Suppressor macrophage (primary cell): ENCODE measurements at places on chromosomes 4 and X.

DNA sequence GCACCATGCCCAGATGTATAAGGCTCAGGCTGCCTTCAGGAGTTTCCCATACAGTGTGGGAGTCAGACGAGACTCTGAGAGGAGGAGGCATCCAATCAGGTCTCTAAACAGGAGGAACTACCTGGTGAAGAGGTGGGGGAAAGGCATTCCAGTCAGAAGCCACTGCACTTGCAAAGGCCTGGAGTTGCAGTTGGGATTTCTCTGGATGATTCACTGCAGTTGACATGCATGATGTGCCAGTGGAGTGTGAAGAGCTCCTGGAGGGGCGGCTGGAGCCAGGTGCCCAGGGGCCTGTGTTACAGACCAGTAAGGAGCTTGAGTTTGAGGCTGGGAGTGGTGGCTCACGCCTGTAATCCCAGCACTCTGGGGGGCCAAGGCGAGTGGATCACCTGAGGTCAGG lies 339.1 kb downstream of the ARHGAP10 start:
- DNase-seq = no peak

- DNase-seq = no peak
Measured at GRCh38 chr4:19230906-19231545, 1020.7 kb upstream of the SLIT2 start.

DNA sequence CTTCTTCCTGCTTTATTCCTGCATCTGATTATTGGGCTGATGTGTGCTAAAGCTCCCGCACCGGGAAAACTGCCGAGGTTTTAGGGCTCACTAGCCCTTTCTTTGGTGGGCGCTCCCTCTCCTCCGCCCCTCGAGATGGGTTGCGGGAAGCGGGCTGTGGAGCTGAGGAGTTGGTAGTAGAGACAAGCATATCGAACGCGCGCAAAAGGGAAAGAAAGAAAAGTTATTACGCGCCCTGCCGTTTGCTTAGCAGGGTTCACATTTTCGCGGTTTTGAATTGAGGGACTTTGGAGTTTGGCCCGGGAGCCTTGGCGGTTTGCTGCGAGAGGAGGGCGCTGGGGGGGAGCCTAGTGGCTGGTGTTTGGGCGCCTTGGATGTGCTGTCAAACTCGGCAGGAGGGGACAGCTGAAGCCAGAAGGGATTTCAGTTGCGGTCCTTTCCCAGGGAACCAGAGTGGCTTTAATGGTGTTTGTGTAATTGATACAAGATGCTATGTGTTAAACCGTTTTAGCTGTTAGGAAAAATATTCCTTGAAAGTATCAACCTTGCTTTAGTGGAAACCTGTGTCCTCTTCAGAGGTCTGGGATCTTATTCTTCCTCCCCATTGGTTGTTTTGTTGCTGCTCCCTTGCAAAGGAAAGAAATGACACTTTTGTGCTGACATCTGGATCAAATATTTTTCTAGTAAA lies 1.1 kb downstream of the GAB1 start:
- DNase-seq = peak; percentile 50

GRCh38 chr4:158176776-158177175 lies 4.0 kb upstream of the GASK1B start:
- no peak for DNase-seq

GRCh38 chr4:54806351-54806750 lies 148.6 kb downstream of the KIT start:
- no peak for DNase-seq

GRCh38 chr4:6984612-6985425 lies 58.4 kb upstream of the TADA2B start:
- no peak for DNase-seq

DNA sequence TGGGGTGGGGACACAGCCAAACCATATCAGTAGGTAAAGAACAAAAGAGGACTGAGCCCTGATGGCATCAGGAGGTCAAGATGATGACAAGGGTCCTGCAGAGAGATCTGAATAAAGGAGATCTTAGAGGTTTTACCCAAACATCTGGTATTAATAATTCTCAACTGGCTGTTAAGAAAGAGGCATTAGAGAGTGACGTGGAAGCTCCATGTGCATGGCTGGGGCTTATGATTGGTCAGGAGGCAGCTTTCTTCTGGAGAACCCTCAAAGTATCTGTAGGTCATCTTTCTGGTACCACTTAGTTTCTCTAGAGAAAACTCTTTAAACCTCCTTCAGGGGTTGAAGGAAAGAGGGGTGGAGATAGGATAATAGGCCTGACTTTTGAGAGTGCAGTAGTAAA lies 18.7 kb downstream of the MGST2 start:
- no peak for DNase-seq

GRCh38 chr4:37197899-37198298 lies 46.6 kb upstream of the NWD2 start:
- DNase-seq = peak; percentile 3

DNA sequence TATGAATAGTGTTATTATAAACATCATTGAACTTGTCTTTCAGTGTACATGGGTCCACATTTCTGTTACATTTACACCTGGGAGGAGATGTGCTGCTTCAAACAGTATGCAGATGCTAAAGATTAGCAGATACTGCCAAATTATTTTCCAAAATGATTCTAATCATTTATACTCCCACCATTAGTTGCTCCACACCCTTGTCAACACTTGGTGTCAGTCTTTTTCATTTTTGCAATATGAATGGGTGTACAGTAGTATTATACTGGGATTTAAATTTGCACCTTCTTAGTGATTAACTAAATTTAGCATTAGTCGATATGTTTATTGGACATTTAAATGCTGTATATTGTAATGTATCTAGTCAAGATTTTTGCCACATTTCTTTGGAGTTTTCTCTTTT lies 131.6 kb upstream of the GRID2 start:
- DNase-seq = no peak

GRCh38 chr4:579543-580175 lies 3.6 kb upstream of the TMEM271 start:
- no peak for DNase-seq

- no peak for DNase-seq
Measured at GRCh38 chrX:133771086-133771646, 214.2 kb downstream of the GPC3 start.

DNA sequence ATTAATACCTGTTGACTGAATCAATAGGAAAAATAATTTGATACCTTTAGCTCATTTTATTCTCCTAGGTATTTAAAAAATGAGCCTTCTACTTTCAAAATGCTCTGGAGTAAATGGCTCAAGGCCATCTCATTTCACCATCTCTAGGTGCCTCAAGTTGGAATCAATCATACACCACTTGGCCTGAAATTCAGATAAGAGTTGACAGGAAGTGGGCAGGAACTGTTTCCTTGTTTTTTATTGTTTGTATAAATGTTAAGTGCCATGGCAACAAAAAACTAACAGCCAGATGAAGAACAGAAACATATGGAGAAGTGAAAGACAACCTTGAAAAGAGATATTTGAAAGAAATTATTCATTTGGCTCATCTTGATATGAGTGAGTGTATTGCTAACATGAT lies 12.4 kb downstream of the LIMCH1 start:
- DNase-seq = peak; percentile 28

GRCh38 chr4:7530932-7531639 lies 96.4 kb upstream of the PSAPL1 start:
- DNase-seq = no peak

GRCh38 chrX:129600981-129601424 lies 53.8 kb downstream of the APLN start:
- peak; percentile 19 for DNase-seq

- no peak for DNase-seq
Measured at GRCh38 chr4:1360423-1361283, 13.6 kb downstream of the UVSSA start.

DNA sequence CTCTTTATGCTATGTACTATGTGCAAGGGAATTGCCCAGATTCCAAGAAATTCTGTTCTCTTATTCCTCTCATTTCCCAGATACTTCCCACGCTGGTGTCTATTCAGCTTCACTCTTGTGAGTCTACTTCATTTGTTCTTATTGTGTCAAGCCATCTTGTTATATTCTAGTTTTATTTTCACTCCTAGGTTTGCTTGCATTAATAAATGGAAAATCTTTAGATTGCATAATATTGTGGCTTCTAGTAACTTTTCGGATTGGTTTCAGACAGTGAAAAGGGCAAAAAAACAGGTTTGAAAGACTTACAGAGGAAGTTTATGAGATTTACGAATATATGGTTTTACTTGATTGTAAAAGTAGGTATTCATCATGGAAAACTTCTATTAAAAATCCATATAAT lies 128.4 kb downstream of the BTC start:
- no peak for DNase-seq

DNA sequence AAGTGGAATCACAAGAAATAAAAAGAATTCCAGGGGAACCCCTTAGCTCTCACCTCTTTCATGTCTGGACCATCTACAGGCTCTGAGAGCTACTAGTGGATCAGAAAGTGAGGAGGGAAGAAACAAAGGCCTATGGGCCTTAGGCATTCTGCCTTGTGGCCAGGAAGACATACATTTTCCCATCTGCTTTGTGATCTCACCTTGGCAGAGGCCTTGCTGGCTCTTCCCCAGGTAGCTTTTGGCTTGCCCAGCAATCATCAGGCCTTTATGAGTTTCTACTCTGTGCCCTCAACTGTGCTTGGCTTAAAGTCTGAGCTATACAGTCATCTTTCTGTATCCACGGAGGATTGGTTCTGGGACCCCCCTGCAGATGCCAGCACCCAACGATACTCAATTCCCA lies 28.3 kb upstream of the CD99L2 start:
- no peak for DNase-seq

GRCh38 chr4:108991551-108992328 lies 228.9 kb upstream of the ETNPPL start:
- DNase-seq = no peak

DNA sequence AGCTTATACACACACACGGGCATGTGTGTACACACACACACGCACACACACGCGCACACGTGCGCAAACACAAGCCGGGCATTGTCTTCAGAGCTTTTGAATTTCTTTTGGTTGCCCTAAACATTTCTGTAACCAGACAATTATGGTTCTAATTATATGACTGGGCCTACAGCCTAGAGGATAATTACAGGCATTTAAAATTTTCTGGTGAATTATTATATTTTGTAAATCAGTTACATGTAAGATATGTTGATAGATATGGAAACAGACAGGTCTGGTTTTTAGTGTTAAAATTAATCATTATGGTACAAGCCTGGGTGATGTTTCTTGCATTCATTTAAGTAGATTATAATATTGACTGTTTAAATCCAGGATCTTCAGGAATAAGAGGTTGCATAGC lies 1120.5 kb downstream of the ADGRL3 start:
- DNase-seq = no peak

- no peak for DNase-seq
Measured at GRCh38 chrX:70352496-70352895, 62.6 kb downstream of the KIF4A start.

GRCh38 chrX:78092296-78092695 lies 11.8 kb upstream of the PGK1 start:
- peak; percentile 46 for DNase-seq

- no peak for DNase-seq
Measured at GRCh38 chr4:165403637-165404036, 24.8 kb downstream of the CPE start.

DNA sequence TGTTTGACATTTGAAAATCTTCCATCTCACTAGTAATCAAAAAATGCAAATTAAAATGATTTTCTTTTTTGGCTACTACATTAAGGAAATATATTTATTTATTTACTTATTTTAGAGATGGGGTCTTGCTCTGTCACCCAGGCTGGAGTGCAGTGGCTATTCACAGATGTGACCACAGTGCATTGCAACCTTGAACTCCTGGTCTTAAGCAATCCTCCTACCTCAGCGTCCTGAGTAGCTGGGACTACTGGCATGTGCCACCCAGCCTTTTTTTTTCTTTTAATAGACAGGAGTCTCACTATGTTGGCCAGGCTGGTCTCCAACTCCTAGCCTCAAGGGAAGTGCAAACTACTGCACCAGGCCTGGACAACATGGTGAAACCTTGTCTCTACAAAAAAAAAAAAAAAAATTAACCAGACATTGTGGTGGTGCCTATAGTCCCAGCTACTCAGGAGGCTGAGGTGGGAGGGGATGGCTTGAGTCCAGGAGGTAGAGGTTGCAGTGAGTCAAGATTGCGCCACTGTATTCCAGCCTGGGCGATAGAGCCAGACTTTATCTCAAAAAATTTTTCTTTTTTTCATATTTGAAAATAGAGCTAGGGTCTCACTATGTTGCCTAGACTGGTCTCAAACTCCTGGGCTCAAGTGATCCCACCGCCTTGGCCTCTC lies 4.4 kb upstream of the SMIM14 start:
- peak; percentile 47 for DNase-seq

- DNase-seq = no peak
Measured at GRCh38 chr4:173879509-173879908, 349.5 kb upstream of the HAND2 start.

DNA sequence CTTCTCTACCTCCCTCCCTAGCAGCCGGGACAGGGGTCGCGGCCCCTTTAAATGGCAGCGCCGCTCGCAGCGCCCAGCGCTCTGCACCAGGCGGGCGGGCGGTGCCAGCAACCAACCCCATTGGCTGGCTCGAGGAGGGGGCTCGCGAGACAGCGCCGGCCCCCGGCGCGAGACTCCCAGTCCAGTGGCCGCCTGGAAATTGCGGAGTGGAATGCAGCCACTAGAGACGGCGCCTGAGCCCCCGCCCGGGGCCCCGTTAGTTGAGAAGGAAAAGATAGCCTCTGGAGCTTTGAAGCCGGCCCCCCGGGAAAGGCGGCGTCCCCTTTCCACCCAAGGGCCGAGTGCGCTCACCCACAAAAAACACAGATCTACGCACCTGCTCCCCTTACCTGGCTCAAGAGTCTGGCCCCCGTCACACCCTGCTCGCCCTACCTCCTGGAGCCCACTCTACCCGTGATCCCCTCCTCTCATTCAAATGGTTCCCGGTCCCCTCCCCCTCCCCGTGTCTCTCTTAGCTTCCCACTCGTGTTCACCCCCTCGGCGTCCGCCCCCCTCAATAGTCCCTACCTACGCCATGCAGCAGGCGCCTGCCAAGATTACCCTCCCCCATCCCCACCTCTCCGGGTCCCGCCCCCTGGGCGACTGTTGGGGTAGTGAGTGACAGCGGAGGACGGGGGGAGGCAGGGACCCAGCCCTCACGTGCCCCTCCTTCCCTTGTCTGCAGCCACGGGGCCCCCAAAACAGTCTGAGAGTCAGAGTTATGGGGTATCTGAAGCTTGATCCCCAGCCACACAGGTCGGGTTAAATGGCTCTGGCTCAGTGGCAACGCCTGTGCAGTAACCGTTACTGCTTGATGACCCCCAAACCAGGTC lies at the start of gene ZMYM3:
TSS of gene ZMYM3 (minus strand) at position 49 of the 872 bp plus-strand sequence. CDS start 885 bp downstream, outside the sequence.
- DNase-seq = peak; percentile 91

GRCh38 chrX:135535077-135535940 lies 14.8 kb downstream of the INTS6L start:
- DNase-seq = no peak

DNA sequence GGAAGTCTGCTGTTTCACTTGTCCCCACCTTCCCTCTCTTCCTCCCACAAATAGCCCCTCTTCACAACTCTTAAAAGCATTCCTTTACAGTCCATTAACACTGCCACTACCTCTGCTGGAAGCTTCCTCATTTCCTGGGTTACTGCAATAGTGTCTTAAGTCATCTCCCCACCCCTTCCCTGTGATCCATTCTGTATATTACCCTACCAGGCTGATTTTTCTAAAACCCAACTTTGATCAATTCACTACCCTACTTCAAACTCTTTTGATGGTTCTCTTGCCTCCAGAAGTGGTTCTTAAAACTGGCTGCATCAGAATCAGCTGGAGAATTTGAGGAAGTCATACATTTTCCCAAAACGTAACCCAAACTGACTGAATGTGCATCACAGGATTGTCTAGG lies 8.8 kb upstream of the XIAP start:
- DNase-seq = peak; percentile 63

GRCh38 chr4:167717495-167717894 lies 374.8 kb upstream of the ANXA10 start:
- no peak for DNase-seq
